ENCODE measurements at places on chromosomes 7 and 10.

DNA sequence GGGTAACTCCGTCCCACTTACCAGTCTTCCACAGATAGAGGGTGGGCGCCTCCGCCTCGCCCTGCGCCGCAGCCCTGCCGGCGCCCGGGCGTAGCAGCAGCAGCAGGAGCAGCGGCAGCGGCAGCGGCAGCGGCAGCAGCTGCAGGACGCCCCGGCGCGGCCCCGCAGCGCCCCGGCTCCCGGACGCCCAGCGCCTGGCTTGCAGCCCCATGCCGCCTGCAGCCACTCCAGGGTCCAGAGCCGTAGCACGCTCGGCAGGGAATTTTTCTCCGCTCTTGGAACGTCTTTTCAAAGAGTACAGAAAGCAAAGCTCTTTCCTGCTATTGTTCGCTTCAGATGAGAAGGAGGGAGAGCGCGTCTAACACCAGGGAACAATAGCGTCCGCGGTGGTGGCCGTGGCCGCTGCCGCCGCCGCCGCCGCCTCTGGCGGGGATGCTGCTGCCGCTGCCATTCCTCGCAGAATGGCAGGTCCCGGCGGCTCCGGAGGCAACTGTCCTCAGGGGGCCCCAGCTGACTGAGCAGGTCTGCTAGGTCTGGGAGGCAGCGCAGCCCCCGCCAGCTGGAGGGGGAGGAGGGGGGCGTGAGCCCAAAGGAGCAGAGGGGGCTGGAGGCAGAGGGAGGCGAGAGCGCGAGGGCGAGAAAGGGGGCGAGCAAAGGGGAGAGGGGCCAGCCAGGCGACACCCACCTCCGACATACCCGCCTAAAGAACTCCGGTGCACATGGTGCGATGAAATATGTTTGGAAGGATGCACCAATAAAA, at the start of gene THSD7A:
Gene THSD7A (minus strand): TSS at position 463 of the 760 bp plus-strand sequence. CDS start 252 bp downstream, at position 211.
- DNase-seq: no peak

DNA sequence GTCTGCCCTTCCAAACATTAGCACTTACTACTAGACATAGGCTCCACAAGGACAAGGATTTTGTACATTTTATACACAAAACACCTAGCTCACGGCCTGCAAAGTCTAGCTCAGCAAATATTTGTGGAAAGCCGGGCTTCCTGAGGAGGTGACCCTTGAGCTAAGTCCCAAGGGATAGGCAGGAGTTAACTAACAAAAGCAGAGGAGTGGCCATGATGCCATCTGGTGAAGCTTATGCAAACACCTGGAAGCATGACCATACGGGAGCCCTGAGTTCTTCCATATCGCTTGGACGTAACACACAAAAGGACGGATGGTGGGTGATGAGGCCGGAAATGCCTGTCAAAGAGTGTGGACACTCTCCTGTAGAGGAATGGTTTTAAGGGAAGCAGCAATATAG, 25.9 kb upstream of the YAE1 start:
- peak; percentile 46 for DNase-seq

DNA sequence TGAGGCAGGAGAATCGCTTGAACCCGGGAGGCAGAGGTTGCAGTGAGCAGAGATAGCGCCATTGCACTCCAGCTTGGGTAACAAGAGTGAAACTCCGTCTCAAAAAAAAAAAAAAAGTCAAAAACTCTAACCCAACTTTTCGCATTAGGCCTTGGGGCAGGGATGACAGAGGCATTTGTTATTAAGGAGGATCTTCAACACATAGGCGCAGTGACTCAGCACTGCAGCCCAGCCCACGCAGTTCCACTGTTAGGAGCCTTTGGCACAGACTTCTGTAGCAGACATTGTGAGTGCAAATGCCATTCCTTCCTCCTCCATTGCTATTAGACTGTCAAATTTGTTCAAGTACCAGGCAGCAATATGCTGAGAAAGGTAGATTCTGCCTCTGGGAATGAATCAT, 43.1 kb upstream of the KLHL7 start:
- DNase-seq: no peak

- no peak for DNase-seq
Measured at GRCh38 chr10:111885046-111885445, 298.5 kb downstream of the GPAM start.

DNA sequence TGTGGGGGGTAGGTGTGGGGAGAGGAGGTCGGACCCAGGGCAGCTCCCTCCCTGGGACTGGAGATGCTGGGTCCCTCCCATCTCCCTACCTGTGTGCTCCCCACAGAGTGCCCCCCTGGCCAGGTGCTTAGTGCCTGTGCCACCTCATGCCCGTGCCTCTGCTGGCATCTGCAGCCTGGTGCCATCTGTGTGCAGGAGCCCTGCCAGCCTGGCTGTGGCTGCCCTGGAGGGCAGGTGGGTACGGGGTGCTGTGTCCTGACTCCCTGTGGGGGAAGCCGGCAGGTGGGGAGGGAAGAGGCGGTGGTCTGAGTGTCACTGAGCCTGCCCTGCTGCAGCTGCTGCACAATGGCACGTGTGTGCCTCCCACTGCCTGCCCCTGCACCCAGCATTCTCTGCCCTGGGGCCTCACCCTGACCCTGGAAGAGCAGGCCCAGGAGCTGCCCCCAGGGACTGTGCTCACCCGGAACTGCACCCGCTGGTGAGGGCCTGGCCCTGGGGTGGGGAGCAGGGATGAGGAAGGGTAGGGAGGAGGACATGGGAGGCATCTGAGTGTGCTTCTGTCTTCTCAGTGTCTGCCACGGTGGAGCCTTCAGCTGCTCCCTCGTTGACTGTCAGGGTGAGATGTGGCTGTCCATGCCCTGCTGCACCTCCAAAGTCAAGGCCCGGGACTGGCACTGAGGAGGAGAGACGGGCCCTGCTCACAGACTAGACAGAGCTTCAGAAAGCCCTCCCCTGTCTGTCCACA, 11.7 kb upstream of the ZNF862 start:
- no peak for DNase-seq

DNA sequence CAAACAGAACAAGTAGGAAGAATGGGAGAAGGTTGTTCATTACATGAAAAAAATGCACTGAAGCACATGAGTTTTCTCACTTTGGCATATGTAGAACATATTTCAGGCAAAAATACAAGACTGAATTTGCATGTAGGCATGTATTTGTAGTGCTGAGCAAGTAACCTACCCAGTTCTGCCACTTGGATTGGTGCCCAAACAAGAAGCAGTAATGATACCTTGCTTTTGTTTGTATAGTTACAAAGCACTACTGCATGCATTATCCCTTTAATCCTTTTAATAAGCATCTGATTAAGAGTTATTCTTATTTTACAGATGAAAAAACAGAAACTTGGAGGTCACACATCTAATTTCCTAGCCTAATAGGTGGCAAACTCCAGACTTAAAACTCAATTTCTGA, 23.1 kb upstream of the CTTNBP2 start:
- DNase-seq: no peak

GRCh38 chr7:92781117-92781720, 55.2 kb downstream of the CDK6 start:
- no peak for DNase-seq

DNA sequence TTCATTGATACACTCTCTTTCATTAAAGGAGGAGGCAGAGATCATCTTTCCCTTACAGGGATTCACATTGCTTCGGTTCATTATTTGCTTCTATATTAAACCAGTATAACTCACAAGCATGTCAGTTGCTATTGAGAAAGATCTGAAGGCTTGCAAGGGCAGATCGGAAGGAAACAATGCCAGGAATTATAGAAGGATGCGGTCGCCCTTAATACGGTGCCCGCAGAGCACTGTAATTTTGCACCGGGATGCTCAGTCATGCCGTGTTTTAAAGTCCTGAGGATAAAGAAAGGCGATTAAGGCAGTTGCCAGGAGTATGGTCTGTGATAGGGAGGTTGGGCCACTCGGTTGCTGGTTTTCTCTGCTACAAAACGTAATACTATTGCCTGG, 350.0 kb upstream of the GALNT17 start:
- DNase-seq: no peak

GRCh38 chr10:35412900-35413491, 76.7 kb downstream of the CCNY start:
- DNase-seq: no peak

DNA sequence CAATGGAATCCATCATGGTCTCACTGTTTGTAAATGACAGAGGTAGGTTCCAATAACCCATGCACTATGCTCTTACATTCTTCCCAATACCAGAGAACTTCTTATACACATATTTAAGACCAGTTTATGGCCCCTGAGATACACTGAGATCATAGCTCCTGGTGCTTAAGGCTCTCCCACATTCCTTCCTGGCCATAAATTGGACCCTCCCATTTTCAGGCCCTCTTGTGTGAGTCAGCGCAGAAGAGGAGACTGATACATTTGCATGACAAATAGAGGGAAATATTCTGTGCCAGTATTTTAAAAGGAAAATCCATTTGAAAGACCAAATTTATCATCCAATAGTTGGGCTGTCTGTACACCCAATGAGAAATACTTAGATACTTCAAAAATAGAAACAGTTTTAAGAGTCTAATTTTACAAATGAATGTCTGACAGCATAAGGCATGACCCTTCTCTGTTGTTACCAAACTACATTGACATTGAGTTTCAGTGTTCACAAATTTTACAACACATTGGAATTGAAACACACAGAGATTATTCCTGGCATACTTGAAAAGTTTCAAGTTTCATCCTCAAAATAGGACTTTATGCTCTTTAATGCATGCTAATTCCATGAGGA, 35.3 kb downstream of the SLC16A9 start:
- DNase-seq: no peak

DNA sequence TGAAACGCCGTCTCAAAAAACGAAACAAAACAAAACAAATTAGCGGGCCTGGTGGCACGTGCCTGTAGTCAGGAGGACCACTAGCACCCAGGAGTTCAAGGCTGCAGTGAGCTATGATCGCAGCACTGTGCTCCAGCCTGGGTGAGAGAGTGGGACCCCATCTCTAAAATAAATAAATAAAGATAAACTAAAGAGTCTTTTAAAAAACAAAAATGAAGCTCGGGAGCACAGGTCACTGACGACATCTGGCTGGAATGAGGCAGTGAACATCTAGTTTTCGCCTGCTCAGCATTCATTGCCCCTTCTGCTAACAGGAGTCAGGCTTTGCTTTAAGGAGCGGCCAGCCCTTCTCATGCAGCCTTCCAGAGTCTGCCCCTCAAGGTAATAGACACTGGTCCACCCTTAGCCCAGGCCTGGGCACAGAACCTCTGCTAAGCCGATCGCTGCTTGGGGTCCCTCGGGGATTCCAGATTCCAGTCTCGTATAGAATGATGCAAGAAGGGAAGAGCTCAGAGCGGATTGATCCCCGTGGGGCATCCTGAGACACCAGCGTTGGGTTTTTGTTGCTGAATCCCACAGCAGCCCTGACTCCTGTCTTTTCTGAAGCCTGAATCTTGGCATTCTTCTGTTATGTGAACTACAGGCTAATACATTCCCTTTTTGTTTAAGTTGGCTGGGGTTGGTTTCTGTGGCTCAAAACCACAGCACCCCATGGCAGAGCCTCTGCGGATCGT, 14.2 kb upstream of the FOXK1 start:
- no peak for DNase-seq

All from NCI-H187 treated with DMSO at 0.1 percent for 48 hours (cell line).